ENCODE measurements at places on chromosomes 12 and 14.

DNA sequence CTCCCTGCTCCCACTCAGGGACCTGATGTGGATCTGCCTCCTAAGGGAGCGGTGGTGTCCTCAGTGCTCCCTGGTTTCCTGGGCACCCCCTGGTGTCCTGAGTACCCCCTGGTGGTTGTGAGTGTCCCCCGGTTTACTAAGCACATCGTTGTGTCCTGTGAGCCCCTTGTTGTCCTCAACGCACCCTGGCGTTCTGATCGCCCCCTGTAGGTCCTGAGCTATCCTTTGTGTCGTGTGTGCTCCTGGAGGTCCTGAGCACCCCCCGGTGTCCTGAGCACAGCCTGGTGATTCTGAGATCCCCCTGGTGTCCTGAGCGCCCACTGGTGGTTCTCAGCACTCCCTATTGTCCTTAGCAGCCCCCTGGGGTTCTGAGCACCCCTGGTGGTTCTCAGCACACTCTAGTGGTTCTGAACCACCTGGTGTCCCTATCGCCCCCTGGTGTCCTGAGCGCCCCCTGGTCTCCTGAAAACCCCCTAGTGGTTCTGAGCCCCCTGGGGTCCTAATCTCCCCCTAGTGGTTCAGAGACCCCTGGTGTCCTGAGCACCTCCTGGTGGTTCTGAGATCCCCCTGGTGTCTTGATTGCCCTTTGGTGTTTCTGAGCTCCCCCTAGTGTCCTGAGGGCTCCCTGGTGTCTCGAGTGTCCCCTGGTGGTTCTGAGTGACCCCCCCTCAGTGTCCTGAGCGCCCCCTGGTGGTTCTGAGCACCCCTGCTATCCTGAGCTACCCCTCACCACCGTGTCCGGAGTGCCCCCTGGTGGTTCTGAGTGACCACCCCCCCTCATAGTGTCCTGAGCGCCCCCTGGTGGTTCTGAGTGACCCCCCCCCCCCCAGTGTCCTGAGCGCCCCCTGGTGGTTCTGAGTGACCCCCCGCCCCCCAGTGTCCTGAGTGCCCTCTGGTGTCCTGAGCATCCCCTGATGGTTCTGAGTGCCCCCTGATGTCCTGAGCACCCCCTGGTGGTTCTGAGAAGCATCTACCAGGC, 615.1 kb downstream of the TMEM121 start:
- no peak for DNase-seq

GRCh38 chr12:12491606-12492005, 71.1 kb downstream of the DUSP16 start:
- DNase-seq, result no peak

- no peak for DNase-seq
Observed at GRCh38 chr12:75823475-75823874, 208.1 kb downstream of the PHLDA1 start.

DNA sequence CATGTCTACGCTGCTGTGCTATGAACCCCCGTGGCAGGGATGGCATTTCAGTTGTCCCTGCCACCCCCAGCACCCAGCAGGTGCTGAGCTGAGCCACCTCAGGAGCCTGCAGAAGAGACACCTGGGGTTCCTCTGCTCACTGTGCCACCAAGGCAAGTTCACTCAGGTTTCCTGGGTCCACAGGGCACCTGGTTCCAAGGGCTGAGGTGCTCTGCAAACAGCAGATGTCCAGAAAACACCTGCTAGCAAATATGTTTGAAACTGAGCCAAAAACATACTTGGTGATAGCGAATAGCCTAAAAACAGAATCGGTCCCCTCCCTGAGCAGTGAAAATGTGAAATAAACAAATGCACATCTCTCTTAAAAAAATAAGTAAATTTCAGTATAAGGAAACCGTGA, 35.6 kb upstream of the GPR68 start:
- DNase-seq, result no peak

- DNase-seq, result no peak
Observed at GRCh38 chr12:122371475-122372045, 50.9 kb downstream of the CLIP1 start.

GRCh38 chr12:18683327-18684013, 54.3 kb downstream of the PLCZ1 start:
- DNase-seq, result no peak

- no peak for DNase-seq
Observed at GRCh38 chr12:93419388-93420034, 22.2 kb downstream of the UBE2N start.

DNA sequence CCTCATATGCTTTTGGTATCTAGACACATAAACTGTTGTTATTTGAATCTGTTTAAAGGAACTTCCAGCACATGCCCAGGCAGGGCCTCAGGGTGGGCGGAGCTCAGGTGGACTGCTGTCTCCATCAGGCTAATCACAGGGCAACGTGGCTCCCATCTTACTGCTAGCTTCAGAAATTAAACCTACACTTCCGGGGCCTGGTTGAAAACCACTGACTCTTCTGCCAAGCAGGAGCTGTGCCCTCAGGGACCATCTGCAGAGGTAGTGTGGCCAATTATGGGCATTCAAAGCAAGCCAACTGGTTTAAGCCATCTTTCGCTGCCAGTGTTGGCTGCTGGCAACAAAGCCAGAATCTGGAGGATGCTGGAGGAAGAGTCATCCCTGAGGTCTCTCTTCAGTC, 97.5 kb downstream of the TMX1 start:
- DNase-seq, result no peak

GRCh38 chr12:49369411-49370145, 2.3 kb downstream of the SPATS2 start:
- no peak for DNase-seq

DNA sequence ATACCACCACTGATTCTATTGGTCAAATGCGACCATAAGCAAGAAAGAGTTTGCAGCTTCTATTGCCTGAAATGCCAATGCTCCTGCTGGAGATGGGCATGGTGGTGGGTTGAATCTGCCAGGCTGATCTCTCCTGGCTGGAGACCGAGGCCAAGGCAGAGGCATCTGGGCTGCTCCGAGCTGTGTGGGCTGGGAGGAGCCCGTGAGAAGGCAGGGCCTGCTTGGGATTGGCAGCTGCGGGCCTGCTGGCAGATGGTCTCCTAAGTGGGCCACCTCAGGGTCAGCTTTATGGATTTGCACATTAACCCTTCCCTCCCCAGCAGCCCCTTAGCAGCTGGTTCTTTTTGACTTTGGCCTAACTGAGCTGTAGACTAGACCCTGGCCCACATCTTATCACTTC, 25.4 kb downstream of the SRRM4 start:
- DNase-seq, result no peak

DNA sequence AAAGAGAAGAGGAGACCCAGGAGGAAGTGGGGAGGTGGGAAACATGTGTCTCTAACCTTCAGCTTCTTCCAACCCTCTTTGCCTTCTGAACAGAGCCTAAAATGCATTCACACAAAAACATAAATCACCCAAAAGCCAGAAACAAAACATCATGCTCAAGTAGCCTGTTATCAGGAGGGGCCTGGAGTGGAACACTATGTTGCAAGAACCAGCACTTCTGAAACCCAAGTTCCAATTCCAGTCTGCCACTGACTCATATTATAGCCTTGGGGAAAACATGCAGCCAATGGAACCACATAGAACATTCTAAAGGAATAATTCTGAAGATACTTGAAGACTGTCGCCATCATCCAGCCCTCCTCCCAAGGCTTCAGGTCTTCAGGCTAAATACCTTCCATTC, 169.8 kb upstream of the PLXNC1 start:
- DNase-seq, result no peak

DNA sequence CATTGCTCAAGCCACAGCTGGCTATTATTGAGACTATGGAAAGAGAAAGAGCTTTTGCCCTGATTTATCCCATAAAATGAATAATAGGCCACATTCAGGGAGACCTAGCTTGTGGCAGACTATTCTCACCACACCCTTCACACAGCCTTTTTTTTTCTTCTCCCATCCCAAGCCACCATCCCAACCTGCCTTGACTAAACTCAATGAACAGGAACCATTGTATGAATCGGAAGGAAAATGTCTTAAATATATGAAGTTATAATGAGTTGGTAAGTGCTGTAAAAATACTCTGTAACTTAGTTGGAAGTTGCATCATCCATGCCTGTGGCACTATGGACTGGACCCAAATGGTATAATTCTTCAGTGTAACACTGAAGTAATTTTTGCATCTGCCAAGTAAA, 338.4 kb downstream of the RAD51B start:
- DNase-seq, result no peak

DNA sequence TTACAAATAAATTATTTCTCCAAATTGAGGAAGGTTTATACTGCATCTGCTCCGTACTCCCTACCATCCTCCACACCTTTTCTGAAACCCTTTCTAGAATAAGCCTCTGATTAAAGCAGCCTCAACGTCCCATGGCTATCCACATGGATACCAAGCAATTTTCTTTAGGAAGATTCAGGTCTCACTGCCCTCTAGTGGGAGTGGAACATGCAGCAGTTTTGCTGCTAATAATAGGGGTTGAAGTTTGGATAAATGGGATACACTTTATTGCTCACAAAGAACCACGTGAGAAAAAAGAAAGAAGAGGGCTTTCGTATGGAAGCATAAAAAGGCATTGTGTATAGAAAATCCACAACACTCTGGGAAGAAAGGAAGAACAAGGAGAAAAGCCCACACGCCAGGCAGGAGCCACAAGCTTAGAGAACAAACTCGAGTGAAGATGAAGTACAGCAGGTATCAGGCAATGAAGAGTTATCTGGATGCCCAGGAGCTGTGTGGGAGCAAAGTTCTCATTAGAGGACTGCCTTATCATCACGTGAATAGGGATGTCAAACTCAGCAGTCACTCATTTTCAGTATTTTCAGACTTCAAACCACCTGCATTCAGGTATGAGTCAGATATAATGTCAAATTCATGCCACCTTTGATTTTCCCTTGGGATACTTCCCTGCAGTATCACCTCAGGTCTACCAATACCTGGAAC, 45.8 kb downstream of the CCER1 start:
- DNase-seq, result no peak

DNA sequence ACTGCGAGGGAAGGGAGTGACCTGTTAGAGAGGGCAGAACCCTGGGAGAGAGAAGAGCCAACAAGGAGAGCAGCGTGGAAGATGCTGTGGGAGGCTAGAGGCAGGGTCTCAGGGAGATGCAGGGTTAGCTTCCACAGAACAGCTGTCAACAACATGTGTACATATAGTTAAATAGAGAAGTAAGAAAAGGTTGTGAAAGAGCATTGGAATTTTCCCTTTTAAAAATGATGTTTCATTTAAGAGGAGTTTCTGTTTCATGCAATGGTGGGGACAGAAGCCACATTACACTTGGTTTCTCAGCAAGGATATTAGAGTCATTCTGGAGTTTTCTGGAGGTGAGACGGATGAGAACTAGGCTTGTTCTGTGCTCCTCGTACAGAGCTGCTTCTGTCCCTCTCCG, 23.8 kb upstream of the TBC1D30 start:
- no peak for DNase-seq

- no peak for DNase-seq
Observed at GRCh38 chr12:25769082-25769945, 189.2 kb upstream of the RASSF8 start.

DNA sequence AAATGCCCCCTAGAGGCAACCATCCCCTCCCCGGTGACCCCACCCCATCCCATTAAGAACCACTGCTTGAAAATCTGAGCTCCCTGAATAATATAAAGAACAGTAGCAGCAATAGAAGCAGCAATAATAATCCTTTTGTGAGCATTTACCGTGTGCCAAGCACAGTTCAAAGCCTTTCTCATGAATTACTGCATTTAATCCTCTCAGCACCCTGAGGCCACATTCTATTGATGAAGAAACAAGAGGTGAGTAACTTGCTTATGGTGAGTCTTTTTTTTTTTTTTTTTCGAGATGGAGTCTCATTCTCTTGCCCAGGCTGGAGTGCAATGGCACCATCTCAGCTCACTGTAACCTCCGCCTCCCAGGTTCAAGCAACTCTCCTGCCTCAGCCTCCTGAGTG, 65.0 kb downstream of the KCNK10 start:
- no peak for DNase-seq

- DNase-seq, result no peak
Observed at GRCh38 chr14:77623201-77623600, 6.8 kb upstream of the SPTLC2 start.

GRCh38 chr12:63304887-63305316, 153.9 kb upstream of the AVPR1A start:
- DNase-seq, result no peak

DNA sequence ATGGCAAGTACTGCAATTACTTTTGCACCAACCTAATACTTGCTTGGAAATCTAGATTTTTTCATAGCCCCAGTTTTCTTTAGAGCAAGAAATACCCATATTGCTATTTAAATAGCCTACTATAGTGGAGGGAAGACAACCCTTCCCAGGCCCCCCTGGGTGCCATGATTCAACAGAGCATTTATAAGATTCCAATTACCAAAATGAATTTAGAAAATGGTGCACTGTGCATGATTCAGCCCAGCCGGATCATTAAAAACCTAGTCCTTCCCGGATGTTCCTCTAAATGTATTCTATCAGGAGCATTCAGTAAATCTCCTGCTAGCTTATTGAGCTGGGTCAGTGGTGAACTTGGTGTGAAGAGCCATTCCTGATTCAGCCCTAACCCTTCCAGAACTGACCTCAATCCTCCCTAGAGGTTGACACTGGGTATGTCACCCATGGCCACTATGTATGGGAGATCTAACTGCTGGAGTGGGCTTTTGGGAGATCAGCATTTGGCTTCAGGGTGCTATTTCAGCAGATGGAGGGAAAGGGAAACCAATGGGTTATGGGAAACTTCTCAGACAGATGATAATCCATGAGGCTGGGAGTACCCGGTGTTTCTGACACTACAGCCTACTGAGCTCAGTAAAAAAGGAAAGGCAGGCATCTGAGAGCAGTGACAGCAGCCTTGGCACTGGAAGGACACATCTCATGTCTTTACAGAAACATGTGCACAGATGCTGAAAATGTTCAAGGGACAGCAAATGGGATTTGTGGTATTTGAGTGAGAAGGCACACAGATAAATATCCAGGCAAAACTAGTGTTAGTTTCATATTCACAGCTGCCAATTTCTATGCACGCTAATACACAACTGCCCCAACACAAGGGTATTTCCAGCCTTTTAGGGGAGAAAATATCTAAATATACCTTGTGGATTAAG, 258.9 kb downstream of the DPF3 start:
- no peak for DNase-seq

DNA sequence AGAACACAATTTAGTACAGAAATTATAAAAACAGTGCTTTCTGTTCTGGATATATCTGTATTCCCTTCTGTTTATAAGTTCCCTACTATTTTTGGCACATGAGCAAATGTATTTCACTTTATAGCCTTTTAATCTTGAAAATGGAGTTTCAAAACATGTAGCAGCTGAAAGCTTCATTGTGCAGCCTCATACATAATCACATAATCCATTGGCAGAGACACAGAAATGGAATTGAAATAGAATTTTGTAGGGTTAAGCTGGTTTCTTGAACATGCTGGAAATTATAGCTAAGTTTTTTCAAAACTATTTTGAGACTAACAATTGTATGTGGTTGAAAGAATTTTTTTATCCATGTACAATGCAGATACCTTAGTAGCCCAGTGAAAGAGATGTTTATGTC, 614.3 kb upstream of the MDGA2 start:
- no peak for DNase-seq

Measured in activated T-cell treated with anti-CD3 and anti-CD28 coated beads, Interleukin-2, amount 50 U/mL, for 4 hours (primary cell).